Stimulated activated CD8-positive, alpha-beta memory T cell treated with anti-CD3 and anti-CD28 coated beads, Interleukin-4, amount 100 ng/mL, for 4 hours (primary cell): ENCODE measurements at places on chromosomes 4 and X.

- no peak for DNase-seq
These were observed 89.6 kb upstream of the PRPS2 start for GRCh38 chrX:12701628-12702027.

DNA sequence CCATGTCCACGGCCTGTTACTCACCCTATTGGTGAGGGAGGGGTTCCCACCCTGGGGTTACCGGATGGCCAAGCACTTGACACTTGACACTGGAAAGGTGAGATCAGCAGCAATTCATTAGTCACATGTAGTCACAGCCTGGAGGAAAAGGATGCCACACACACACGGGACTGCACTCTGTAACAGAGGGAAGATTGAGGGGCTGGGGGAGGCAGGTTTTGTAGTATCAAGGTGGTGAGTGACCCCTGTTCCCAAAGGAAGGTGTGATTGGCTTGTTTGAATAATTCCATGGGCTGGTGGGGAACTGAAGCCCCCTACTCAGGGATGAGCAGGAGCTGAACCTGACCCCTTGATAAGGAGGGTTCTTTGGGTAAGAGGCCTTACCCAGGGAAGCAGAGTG, 96.0 kb upstream of the HELT start:
- DNase-seq, result no peak

- DNase-seq, result no peak
These were observed 157.0 kb downstream of the PCDH18 start for GRCh38 chr4:137375111-137375850.

- DNase-seq, result no peak
These were observed 77.6 kb downstream of the HDAC8 start for GRCh38 chrX:72495046-72495445.

- no peak for DNase-seq
These were observed 31.3 kb upstream of the ETNPPL start for GRCh38 chr4:108794136-108794535.

- DNase-seq, result no peak
These were observed 5.7 kb downstream of the MAGEE1 start for GRCh38 chrX:76433219-76433618.

GRCh38 chr4:122695226-122695625, 37.3 kb upstream of the BBS12 start:
- no peak for DNase-seq

- DNase-seq, result no peak
These were observed 551.2 kb upstream of the PABPC5 start for GRCh38 chrX:90883479-90883878.

GRCh38 chr4:79585834-79586233, 177.8 kb upstream of the GK2 start:
- DNase-seq, result no peak

GRCh38 chr4:8866828-8867623, 4.6 kb downstream of the HMX1 start:
- DNase-seq, result no peak

DNA sequence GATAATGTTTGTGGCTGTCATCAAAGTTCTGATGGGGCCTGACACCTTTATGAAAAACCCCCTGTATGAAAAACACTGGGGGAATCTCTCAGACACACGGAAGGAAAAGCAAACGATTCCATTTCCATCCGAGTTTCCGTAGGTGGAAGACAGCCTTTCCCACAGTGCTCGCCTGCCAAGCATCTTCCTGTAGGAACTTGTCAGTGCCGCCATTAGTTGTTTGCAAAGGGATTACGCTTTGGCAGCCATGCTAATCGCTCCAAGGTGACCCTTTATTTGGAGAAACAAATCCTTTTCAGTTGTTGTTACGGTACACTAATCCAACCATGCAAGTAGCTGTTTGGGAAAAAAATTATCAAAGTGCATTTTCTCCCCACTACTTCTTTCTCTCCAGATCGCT, 44.4 kb upstream of the STOX2 start:
- no peak for DNase-seq
